ENCODE measurements at places on chromosomes 2 and 18.

DNA sequence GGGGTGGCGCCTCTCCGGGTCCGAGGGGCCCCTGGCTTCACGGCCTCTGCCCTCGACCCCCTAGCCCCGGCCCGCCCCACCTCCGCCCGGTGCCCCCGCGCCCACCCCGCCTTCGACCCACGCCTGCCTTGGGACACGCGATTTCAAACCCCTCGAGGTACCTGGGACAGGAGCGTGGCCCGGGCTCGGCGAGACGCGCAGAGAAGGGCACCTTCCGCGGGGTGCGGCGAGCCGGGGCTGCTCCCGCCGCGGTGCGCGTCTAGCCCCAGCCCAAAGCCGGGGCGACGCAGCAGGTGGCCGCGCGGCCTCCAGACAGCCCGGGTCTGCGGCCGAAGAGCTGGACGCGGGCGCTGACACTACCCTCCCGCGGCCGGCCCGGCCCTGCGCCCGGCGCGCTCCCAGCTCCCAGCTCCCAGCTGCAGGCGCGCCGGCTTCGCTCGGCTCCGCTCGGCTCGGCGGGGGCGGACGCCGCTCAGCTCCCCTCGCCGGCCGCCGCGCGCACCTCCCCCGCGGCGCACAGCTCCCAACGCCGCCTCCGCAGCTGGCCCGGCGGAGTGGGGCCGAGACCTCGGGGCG lies at the start of gene CRACDL:
Gene CRACDL (minus strand): TSS at position 449 of the 576 bp plus-strand sequence. CDS start 89,425 bp downstream, outside the sequence.
- DNase-seq = no peak

GRCh38 chr18:68922392-68922791 lies 124.5 kb downstream of the CCDC102B start:
- no peak for DNase-seq

DNA sequence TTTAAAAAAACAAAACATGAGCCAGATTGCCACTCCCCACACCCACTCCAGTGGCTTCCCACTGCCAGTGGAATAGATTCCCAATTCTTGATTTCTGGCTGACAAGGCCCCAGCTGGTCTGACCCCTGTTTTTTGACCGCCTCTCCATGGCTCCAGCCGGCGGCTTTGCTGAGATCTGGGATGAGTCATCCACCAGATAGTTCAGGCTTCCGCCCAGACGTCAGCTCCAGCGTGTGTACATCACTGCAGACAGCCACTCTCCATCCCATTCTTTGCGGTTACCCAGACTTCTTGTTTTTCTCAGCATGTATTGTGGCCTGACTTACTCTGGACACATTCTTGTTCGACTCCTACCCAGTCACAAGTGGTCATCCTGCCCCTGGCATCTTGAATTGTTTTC lies 227.9 kb downstream of the GBX2 start:
- DNase-seq = no peak

- DNase-seq = no peak
Measured at GRCh38 chr18:37447962-37448888, 117.4 kb downstream of the CELF4 start.

- DNase-seq = no peak
Measured at GRCh38 chr2:109676346-109676902, 62.3 kb downstream of the SOWAHC start.

DNA sequence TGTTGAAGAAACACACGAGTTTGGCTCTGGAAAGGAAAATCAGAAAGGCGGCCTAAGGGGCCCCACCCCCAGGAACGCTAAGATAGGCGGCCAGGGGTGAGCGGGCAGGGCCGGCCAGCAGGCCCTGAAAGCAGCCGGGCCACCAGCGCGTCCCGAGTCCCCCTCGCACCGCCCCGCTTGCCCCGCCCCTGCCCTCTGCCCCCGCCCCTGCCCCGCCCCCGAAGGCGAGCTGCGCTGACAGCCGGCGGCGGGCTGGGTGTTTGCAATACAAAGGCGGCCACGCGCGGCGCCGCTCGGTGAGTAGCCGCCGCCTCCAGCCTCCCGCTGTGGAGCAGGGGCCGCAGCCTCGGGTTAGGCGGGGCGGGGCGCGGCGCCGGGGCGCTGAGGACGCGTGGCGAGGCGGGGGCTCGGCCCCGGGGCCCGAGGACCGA lies at the start of gene LPIN1:
Gene LPIN1 (plus strand): TSS at position 257 of the 431 bp plus-strand sequence. CDS start 18,910 bp downstream, outside the sequence.
- DNase-seq = peak; percentile 83

DNA sequence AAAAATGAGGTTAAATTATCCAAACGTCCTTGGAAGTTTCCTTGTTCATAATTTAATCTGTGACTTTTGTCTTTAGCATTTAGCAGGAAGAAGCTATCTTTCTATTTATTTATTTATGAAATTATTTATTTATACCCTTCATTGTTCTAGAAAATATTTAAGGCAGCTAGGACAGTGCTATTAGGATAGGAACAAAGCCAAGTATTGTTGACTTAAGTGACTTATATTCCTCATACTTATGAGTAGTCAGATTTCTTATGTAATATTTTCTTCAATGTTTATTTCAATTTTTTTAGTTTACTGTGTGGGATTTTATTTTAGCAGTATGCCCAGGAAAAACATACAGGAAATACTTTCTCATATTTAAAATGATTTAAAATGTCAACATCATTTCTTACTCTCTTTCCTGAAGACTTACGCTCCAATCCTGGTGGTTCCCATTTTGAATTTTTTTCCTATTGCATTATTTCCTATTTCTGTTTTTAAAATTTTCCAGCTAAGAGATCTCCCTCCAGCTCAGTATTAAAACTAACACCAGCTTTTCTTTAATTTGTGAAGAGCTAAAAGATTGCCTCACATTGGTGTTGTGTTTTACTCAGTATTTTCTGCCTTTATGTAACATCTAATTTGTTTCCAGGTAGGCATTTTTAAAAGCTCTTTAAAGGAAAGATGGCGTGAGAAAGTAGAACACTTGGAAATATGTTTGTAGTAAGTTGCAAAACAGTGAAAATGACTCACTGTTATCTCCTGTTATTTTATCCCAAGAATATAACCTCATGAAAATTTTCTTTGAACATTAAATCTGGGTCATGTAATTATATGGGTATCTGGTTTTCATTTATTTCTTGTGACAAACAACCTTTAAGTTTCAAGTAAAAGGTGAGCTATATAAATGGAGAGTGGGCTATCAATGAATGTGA lies 32.2 kb downstream of the MAPRE2 start:
- no peak for DNase-seq

GRCh38 chr2:2674831-2675230 lies 343.8 kb upstream of the MYT1L start:
- DNase-seq = no peak

- no peak for DNase-seq
Measured at GRCh38 chr2:240747256-240747655, 55.6 kb downstream of the AQP12A start.

DNA sequence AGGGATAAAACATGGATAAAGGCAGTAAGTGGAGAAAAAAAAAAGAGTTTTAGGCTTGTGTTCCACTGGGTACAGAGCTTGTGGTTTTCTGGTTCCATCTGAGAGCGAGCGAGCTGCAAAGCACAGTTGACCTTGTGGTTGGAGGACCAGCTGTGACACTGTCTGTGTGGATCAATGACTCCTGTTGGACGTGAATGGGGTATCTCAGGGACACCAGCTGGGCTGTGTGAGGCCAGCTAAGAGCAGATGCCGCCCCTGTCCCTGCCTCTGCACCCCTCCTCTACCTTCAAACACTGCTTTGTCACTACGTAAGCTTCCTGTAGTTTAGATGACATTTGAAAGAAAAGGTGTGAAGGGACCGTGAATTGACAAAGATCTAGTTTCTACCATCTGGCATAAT lies 67.8 kb downstream of the QPCT start:
- no peak for DNase-seq

DNA sequence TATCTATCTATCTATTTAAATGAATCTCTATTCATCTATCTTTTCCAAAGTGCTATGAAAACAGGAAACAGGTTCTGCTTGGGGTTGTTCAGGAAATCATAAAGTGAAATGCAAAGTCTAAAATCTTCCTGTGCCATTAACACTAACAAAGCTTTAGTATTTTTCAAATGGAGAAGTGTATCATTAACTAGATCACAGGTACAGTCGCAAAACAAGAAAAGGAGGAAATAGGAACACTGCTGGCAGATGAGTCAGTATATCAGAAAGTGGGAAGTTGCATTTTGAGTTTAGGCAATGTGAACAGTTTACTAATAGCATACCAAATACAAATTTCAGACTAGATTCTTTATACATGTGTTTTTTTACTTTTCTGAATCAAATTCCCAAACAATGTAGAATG lies 888.5 kb upstream of the FSHR start:
- no peak for DNase-seq

DNA sequence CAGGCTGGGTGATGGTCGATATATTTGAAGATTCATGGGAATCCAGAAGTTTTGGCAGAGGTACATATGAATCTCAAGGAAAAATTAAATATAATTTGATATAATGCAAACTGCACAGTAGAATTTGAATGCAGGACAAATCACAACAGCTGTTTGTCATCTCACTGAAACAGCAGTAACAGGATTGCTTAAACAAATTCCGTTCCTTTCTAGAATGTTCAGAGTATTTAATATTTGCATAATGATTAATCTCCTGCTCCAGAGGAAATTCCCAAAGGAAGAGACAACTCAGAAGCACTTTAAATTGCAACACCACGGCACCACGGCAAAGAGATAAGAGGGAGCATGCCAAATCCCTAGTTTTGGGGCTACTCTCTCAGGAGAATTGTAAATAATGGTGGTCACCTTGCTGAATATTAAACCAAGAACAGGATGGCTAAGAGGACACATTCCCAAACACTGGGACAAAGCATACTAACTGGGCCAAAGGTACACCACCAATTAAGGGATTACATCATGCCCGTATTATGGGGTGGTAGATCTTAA lies 67.8 kb upstream of the MAP4K3 start:
- no peak for DNase-seq

DNA sequence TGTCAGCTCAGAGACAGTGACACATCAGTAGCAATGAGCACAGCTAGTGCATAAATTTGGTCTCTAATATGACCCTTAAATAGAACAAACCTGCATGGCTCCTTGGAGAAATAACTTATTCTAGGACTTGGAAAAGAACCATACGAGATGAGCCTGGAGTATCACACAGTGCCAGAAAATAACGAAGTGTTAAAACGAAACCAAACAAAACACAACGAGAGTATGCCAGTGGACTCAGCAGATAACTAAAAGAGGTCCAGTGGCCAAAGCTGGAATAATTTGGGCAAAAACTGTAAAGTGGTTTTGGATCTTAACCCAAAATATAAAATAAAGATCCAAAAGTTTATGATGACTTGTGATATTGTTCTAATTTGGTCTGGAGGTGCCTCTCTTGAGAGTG lies 1599.0 kb upstream of the LRRTM1 start:
- no peak for DNase-seq

- no peak for DNase-seq
Measured at GRCh38 chr2:95390881-95391321, 11.6 kb upstream of the FAHD2A start.

DNA sequence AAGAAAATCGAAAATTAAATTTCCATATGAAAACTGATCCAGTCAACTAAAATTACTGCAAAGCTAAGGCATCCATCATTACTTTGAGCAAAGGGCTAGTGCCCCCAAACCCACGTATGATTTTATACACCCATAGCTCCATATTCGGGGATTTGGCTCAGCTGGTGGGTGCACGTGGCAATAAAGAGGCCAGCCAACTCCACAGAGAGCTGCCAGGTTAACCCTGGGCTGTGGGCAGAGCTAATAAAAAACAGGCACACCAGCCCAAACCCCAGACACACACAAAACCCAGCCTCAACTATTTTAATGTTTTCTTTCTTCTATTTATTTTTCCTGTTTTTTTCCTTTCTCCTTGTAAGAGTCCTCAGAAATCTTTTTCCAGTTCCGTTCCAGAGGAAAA lies 151.3 kb upstream of the SOX11 start:
- DNase-seq = no peak

- DNase-seq = no peak
Measured at GRCh38 chr2:59924346-59924745, 629.1 kb downstream of the BCL11A start.

DNA sequence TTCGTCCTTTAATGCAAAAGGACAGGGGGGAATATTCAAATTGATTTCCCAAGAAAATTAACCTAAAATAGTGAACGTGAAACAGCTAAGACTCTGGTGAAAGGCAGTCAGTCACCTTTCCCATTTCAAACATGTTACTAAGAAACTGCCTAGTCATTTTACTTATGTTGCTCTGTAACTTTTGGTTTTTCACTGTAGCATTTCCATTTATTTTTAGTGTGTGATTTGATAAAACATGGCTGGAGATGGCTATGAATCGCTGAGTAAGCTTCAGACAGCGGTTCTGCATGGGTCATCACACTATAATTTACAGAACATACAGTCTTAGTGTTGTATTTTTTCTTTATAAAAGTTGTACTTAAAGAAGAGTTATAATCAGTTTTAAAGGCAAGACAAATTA lies 16.0 kb upstream of the KIDINS220 start:
- DNase-seq = no peak

DNA sequence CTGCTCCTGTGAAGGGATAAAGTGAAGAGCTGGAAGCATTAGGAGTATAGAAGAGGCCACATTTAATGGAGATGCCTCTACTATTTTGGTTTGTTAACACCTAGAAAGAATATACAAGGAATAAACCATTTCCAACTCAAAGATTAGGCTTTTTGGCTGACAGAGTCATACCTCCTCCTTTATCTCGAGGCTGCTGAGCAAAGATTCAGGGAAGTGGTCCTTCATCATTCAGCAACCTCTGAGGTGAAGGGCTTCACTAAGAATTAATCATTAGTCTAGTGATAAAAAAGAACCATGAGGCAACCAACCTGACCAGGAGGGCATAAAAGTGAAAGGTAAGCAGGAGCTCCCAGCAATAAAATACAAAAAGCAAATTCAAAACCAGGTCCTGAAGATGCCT lies 25.8 kb downstream of the AAK1 start:
- DNase-seq = no peak

DNA sequence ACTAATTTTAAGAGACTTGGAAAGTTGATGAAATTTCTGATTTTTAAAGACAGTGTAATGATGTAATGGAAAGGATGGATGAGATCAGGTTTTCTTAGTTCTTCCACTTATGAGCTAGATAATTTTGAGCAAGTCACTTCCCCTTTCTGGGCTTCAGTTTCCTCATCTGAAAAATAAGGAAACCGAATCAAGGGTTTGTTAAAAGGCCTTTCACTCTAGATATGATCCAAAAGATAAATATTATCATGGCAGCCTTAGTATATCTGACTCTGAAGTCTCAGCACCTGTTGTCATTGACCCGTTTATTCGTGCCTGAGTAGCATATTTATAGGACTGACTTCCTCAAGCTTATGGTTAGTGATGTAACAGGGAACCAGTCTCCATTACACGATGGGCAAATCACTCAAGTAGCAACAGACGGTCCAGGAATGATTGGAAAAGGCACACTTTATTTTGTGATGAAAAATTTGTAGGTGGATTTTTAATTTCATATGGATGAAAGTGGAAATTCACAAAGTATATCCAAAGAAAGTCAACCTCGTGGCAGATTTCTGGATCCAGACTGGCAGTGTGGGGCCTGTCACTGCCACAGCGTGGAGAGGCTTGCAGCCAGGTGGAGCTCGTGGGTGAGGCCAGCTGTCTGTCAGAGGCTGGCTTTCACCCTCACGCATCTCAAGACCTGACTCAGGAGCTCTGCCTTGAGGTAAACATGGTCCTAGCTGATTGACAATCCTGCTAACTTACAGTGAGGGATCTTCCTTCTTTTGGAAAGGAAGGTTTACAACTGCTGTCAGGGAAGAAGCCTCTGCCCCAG lies 137.9 kb upstream of the CXCR4 start:
- DNase-seq = no peak

GRCh38 chr2:10193851-10194820 lies 71.6 kb downstream of the RRM2 start:
- no peak for DNase-seq
